ENCODE measurements at places on chromosomes 2 and 18. TPM values are rescaled to one million over a fixed set of nuclear protein-coding genes. Genes with fewer than 3 reads are reported as not detected.
A peak's percentile ranks its signal among the peaks of the same experiment; 100 is the strongest.

GRCh38 chr2:141946016-141946415, 184.8 kb downstream of the LRP1B start:
- H3K27ac ChIP-seq = no peak overlapping the region
- no peaks in the 10 kb centered on the region for H3K27me3 ChIP-seq
- no peak overlapping the region for H3K4me3 ChIP-seq
- no peaks in the 10 kb centered on the region for H3K4me1 ChIP-seq

Gene DUSP2
- total RNA-seq = 5.1 TPM

GRCh38 chr2:143668234-143668633, 539.0 kb downstream of the ARHGAP15 start:
- H3K27me3 ChIP-seq = no peaks in the 10 kb centered on the region
- no peaks in the 10 kb centered on the region for H3K4me1 ChIP-seq
- no peaks in the 10 kb centered on the region for H3K36me3 ChIP-seq
- no peak for DNase-seq
- H3K4me3 ChIP-seq = no peak overlapping the region
- H3K27ac ChIP-seq = no peak overlapping the region

GRCh38 chr2:16114836-16115235, 174.5 kb downstream of the MYCN start:
- H3K27ac ChIP-seq = no peak overlapping the region
- DNase-seq = peak; percentile 80
- H3K27me3 ChIP-seq = no peaks in the 10 kb centered on the region
- no peaks in the 10 kb centered on the region for H3K36me3 ChIP-seq

DNA sequence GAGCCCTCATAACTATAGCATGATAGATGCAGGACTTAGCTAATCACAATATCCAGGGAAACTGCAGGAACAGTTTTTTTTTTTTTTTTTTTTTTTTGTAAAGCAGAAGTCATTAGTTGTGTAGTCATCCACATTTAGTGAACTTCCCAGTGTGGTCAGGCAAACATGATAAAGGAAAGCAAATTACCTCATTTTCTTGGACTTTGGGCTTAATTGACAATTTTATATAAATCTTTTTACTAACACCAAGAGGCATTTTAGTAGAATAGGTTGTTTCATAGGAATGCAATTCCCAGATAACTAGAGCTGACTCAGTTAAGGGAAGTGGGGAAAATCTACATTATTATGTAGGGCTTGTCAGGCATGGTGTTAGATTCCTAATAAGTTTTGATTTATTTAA, 142.7 kb upstream of the GCFC2 start:
- no peaks in the 10 kb centered on the region for H3K36me3 ChIP-seq
- no peaks in the 10 kb centered on the region for H3K27me3 ChIP-seq
- no peak overlapping the region for H3K27ac ChIP-seq
- no peaks in the 10 kb centered on the region for H3K4me1 ChIP-seq
- no peak overlapping the region for H3K4me3 ChIP-seq

- peaks cover 7% of the 10 kb centered on the region for H3K4me1 ChIP-seq
- no peaks in the 10 kb centered on the region for H3K36me3 ChIP-seq
- DNase-seq = no peak
- no peak overlapping the region for H3K4me3 ChIP-seq
Measured at GRCh38 chr2:101736861-101737291, 39.4 kb downstream of the MAP4K4 start.

DNA sequence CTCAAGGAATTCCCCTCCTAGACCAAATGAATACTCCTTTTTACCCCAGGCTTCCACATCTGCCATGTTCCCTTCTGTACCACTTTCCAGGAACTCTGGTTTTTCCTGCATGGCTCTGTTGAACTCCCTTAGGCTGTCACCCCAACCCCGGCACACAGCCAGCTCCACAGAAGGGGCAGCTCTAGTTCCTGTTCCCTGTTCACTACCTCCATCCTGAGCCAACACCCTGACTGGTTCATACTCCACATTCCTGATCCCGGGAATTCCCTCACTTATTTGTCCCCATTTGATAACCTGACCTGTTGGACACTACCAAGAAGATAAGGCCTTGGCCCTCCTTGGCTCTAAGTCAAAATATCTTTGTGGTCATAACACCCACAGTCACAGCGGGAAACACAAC, 280.9 kb upstream of the RAB6C start:
- H3K27me3 ChIP-seq = no peaks in the 10 kb centered on the region
- H3K4me3 ChIP-seq = no peak overlapping the region
- no peaks in the 10 kb centered on the region for H3K4me1 ChIP-seq
- no peak overlapping the region for H3K27ac ChIP-seq
- no peak for DNase-seq
- H3K36me3 ChIP-seq = no peaks in the 10 kb centered on the region

- no peak overlapping the region for H3K4me3 ChIP-seq
- H3K27me3 ChIP-seq = no peaks in the 10 kb centered on the region
- peaks cover 21% of the 10 kb centered on the region for H3K4me1 ChIP-seq
- no peak for DNase-seq
Measured at GRCh38 chr2:233346376-233346775, 7.9 kb upstream of the DGKD start.

- no peaks in the 10 kb centered on the region for H3K4me1 ChIP-seq
- no peaks in the 10 kb centered on the region for H3K27me3 ChIP-seq
- H3K27ac ChIP-seq = no peak overlapping the region
- DNase-seq = no peak
- H3K4me3 ChIP-seq = no peak overlapping the region
- no peaks in the 10 kb centered on the region for H3K36me3 ChIP-seq
Measured at GRCh38 chr2:176395273-176395854, 126.1 kb downstream of the MTX2 start.

- no peaks in the 10 kb centered on the region for H3K4me1 ChIP-seq
- no peak overlapping the region for H3K4me3 ChIP-seq
- H3K27me3 ChIP-seq = no peaks in the 10 kb centered on the region
- no peak overlapping the region for H3K27ac ChIP-seq
Measured at GRCh38 chr2:177221534-177221933, 8.9 kb downstream of the HNRNPA3 start.

DNA sequence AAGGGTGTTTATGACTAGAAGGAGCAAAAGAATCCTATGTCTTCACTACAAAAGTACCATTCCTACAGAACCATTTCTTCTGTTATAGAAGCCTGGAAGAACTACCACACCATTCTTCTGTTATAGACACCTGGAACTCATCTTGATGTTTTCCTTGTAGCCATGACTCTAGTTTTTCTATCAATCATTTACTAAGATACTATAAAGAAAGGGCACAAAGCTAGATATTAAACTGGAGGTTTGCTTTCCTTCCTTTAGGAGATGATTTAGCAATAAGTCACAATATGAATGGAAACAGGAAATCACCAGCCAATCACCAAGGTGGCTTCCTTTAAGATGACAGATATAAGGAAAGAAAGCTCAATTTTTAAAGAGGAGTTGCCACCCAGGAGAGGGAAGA, 100.3 kb upstream of the NEUROD1 start:
- H3K27ac ChIP-seq = peak overlapping the region; percentile 81
- no peaks in the 10 kb centered on the region for H3K27me3 ChIP-seq
- no peak for DNase-seq
- H3K36me3 ChIP-seq = no peaks in the 10 kb centered on the region
- H3K4me1 ChIP-seq = no peaks in the 10 kb centered on the region

Gene NOL4
- 1.3 TPM for total RNA-seq
